ENCODE measurements at places on chromosomes 4 and X.

DNA sequence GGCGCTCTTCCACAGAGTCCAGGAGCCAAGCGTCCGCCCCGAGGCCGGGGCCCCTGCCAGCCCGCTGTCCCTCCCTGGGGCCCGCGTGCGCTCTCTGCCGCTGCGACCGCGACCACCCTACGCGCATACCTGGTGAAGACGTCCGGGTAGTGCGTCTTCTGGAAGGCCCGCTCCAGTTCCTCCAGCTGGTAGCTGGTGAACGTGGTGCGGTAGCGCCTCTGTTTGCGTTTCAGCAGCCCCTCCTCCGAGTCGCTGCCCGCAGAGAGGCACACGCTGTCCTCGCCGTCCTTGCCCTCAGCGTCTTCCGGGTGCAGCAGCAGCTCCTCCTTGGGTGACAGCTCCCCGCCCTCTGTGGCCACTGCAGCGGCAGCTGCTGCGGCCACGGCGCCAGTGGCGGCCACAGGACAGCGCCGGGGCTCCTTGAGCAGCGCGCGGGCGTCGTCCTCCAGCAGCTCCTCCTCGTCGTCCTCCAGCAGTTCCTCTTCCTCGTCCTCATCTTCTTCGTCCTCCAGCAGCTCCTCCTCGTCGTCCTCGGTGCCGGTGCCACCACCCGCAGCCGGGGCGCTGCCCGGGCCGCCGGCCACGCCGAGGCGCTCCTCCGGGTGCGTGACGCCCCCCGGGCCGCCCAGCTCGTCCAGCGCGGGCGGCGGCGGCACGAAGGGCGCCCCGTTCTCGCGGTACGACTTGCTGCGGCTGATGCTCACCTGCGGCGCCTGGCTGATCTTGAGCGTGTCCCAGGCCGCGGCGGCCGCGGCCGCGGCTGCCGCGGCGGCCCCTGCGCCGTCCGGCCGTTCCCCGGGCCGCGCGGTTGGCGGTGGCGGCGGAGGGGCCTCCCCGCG is 2.8 kb downstream of the ARX start:
- H3K27ac ChIP-seq, result no peak overlapping the region
- H3K36me3 ChIP-seq, result no peaks in the 10 kb centered on the region
- peaks cover 97% of the 10 kb centered on the region for H3K27me3 ChIP-seq
- peak overlapping the region; percentile 54 for H3K4me3 ChIP-seq
- peak; percentile 35 for DNase-seq

DNA sequence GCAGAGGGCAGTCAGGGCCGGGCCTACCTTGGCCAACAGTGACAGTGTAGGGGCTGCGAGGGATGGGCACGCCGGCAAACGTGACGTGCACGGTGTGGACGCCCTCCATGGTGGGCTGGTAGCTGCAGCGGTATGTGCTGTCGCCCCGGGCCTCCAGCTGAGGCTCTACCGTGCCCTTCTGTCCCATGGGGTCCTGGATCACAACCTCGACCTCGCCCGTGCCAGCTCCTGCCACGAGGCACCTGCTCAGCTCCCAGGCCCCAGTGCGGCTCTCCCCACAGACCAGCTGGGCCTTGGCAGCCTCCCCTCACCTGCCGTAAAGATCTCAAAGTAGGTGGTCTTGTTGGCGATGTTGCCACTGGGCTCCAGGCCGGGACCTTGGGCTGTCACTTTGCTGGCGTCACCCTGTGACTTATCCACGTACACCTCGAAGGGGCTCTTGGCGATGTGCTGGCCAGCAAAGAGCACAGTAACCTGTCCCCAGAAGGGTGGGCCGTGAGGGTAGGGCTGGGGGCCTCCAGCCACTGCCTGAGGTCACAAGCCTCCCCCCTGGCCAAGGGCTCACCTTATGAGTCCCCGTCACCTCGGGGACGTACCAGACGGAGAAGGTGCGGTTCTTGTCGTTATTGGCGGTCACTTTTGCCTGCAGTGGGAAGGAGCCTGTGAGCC is 8.3 kb downstream of the FLNA start:
- H3K4me3 ChIP-seq, result no peak overlapping the region
- H3K27me3 ChIP-seq, result no peaks in the 10 kb centered on the region
- DNase-seq, result no peak
- H3K4me1 ChIP-seq, result peaks cover 5% of the 10 kb centered on the region
- no peak overlapping the region for H3K27ac ChIP-seq

DNA sequence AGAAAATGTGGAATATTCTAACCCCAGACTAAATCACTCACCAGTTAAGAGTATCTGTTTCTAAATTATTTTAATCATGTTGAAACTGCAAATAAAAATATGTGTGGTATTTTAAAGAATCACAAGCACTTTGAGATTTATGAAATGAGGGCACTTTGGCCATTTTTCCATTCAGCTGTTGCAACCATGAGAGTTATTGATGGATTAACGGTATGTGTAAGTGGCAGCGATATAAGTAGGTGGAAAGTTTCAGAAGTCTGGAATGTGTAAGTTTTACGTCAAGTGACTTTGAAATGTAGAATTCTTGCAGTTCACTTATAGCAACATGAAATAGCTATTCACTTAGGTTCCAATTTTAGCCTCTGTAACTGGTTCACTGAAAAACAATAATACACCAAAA is 905.1 kb upstream of the SLIT2 start:
- no peak overlapping the region for H3K27ac ChIP-seq
- H3K36me3 ChIP-seq, result no peaks in the 10 kb centered on the region
- H3K4me1 ChIP-seq, result no peaks in the 10 kb centered on the region
- H3K27me3 ChIP-seq, result no peaks in the 10 kb centered on the region
- no peak for DNase-seq

- DNase-seq, result no peak
- no peak overlapping the region for H3K27ac ChIP-seq
- H3K27me3 ChIP-seq, result no peaks in the 10 kb centered on the region
- H3K4me3 ChIP-seq, result no peak overlapping the region
Observed at GRCh38 chr4:125520258-125520990, 205.7 kb downstream of the FAT4 start.

GRCh38 chr4:6532658-6533057 is 42.3 kb upstream of the MAN2B2 start:
- H3K36me3 ChIP-seq, result no peaks in the 10 kb centered on the region
- H3K4me1 ChIP-seq, result peaks cover 5% of the 10 kb centered on the region
- H3K27ac ChIP-seq, result no peak overlapping the region
- no peak overlapping the region for H3K4me3 ChIP-seq

GRCh38 chr4:83947830-83948193 is 411.9 kb downstream of the GPAT3 start:
- peaks cover 13% of the 10 kb centered on the region for H3K4me1 ChIP-seq
- peak; percentile 12 for DNase-seq
- no peaks in the 10 kb centered on the region for H3K36me3 ChIP-seq
- no peak overlapping the region for H3K4me3 ChIP-seq

- H3K36me3 ChIP-seq, result no peaks in the 10 kb centered on the region
- peaks cover 57% of the 10 kb centered on the region for H3K4me1 ChIP-seq
- peaks cover 5% of the 10 kb centered on the region for H3K27me3 ChIP-seq
- DNase-seq, result peak; percentile 75
- peak overlapping the region; percentile 98 for H3K27ac ChIP-seq
- no peak overlapping the region for H3K4me3 ChIP-seq
Observed at GRCh38 chrX:69153060-69153730, 12.1 kb downstream of the PJA1 start.

DNA sequence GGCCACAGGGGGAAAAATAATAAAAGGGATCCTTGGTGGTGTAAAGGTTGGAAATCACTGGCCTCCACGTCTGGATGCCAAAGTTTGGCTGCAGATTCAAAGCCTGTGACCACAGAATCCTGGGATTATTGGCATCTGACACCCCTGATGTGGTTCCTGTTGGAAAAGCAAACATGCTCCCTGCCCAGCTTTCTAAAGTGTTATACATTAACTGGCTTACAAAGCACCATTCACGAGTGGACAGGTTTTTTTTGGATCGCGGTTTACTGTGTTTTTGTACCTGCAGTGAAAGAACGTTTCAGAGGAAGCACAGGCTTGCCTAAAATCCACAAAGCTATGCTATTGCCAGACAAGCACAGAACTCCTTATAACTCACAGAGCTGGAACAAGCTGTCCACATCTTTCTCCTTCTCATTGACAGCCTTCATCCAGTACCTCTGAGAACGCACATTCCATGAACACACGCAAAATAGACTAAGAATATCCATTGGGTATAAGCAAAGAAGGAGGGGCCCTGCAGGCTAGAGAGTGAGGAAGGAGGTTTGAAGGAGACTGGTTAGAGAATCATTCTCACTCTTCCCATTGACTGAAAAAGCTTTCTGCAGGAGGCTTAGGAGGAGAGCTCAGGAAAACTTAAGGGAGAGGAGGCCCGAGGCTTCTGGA is 14.5 kb upstream of the CAPN6 start:
- peak overlapping the region; percentile 23 for H3K27ac ChIP-seq
- peaks cover 6% of the 10 kb centered on the region for H3K27me3 ChIP-seq
- peaks cover 26% of the 10 kb centered on the region for H3K4me1 ChIP-seq
- DNase-seq, result no peak

DNA sequence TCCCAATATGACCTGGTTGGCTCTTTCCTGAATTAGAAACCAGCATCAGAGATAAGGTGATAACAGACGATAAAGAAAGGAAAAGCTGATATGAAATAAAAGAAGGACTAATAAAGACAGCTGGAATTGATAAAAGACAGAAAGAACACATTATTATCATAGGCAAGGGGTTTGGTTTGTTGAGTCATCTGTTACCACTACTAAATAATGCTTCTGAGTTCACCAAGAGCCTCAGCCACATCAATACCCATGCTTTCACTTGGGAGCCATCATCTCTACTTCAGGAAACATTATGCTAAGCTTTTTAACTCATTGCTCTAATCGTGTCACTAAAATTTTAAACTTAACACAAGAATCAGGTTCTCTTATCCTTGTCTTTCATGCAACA is 27.6 kb downstream of the ANXA5 start:
- no peak overlapping the region for H3K27ac ChIP-seq
- peaks cover 29% of the 10 kb centered on the region for H3K36me3 ChIP-seq
- no peaks in the 10 kb centered on the region for H3K4me1 ChIP-seq
- no peaks in the 10 kb centered on the region for H3K27me3 ChIP-seq

DNA sequence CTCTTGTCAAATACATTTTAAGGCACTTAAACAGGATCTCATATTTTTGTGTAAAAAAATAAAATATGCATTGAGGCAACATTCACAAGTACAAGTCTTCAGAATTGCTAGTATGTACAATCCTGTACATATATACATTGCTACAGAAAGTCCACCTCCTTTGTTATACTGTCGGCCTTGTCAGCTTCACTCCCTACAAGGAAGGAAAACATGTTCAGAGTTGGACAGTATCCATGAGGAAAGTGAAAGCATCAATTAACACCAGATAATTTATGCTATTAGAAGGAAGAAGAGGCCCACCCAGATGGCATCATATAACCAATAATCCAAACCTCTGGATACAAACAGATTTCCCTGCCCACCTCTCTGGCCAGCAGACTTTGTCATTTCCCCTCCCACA is 42.0 kb downstream of the REELD1 start:
- no peaks in the 10 kb centered on the region for H3K27me3 ChIP-seq
- no peaks in the 10 kb centered on the region for H3K4me1 ChIP-seq
- no peaks in the 10 kb centered on the region for H3K36me3 ChIP-seq
- H3K27ac ChIP-seq, result no peak overlapping the region
- no peak for DNase-seq

DNA sequence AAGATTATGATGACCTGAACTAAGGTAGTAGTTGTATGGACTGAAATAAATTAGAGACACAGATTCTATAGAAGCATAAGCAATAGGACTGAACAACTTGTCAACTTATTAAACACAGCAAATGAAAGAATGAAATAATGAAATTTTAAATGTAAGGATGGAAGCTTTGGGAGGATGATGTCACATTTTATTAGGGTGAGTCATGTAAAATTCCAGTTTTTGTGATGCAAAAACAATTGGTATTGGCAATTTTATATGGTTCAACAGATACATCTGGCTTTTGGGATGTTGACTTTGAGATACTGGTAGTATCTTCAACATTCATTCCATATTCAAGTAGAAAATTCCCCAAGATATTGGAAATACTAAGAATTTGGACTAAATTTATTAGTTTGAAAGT is 72.7 kb upstream of the IL15 start:
- no peaks in the 10 kb centered on the region for H3K36me3 ChIP-seq
- no peak overlapping the region for H3K27ac ChIP-seq
- H3K4me3 ChIP-seq, result no peak overlapping the region
- no peaks in the 10 kb centered on the region for H3K4me1 ChIP-seq

Data from nephron progenitor cell (in vitro differentiated cells).